ENCODE measurements at places on chromosomes 4 and X. TPM values are rescaled to one million over a fixed set of nuclear protein-coding genes. Genes with fewer than 3 reads are reported as not detected.

DNA sequence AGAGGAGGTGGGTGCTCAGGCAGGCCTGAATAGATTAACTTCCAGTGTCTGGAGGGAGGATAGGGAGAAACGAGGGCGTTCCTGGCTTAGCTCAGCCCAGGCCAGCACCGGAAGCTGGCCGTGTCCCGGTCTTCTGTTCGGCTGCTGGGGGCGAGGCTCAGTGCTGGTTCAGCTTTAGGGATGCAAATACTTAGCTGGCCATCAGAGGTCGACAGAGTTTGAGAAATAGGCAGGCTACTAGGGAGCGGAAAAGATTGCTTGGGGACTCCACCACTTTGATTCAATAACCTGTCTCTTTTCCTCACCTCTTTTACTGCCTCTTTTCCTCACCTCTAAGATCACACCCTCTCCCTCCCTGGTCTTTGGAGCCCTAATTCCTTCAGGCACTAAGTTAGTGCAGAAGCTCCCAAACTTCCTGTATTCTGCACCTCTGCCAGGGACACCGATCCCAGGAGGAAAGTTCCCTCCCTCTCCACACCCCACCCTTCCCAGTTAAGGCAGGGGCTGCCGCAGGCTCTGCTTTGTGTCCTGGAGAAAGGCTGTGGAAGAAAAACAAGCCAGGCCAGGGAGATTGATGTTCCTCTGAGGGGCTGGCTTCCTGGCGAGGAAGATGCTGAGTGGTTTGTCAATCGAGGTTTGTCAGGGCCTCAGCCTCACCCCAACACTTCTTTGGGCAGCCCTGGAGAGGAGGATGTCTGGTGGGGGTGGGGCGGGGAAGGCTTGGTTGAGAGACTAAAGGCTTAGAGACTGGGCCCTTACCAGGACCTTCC is 6.0 kb upstream of the EFNB1 start:
- DNase-seq = no peak

- no peak for DNase-seq
Observed at GRCh38 chr4:27248829-27249228, 388.2 kb downstream of the STIM2 start.

- DNase-seq = peak; percentile 62
Observed at GRCh38 chrX:56746996-56747395, 18.0 kb downstream of the NBDY start.

DNA sequence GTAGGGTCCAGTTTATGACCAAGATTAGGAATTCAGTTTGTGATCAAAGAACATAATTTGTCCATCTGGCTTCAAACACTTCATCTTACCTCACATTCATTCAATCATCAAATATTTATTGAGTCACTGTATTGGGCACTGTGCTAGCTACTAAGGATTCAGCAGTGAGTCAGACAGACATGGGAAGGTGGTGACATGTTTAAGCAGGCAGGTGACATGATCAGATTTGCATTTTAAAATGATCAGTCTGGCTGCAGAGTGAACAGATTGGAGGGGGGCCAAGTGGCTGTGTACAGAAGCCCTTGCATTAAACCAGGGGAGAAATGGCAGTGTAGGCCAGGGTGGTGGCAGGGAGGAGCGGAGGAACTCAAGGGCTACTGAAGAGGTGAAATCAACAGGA is 25.1 kb upstream of the APLN start:
- DNase-seq = peak; percentile 75

- no peak for DNase-seq
Observed at GRCh38 chrX:1597345-1598020, 6.1 kb downstream of the AKAP17A start.

GRCh38 chr4:7374571-7374970 is 60.2 kb downstream of the PSAPL1 start:
- no peak for DNase-seq

- peak; percentile 55 for DNase-seq
Observed at GRCh38 chrX:15474028-15474427, 19.1 kb downstream of the PIR start.

DNA sequence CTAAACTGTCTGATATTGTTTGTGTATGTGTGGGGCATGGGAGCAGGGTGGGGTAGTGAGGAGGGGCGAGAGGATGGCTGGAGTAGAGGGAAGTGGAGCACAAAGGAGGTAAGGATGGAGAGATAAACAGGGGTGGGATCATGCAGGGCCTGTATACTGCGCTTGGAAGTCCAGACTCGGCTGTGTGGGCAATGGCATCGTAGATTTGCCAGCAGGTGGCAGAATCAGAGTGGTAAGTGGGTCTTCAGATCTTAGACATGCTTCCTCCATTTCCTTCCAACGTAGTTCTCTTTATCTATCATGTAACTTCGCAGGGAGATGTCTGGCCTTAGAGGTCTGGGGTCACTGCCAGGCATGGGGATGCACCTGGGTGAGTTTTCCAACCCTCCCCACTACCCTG is 155.5 kb downstream of the PDGFRA start:
- peak; percentile 14 for DNase-seq

- DNase-seq = no peak
Observed at GRCh38 chr4:8370835-8371595, 69.5 kb downstream of the ACOX3 start.

Gene HSD17B13
- not detected for total RNA-seq
